Amygdala (tissue), 56 donors: ENCODE measurements at places on chromosomes 7 and 10.

DNA sequence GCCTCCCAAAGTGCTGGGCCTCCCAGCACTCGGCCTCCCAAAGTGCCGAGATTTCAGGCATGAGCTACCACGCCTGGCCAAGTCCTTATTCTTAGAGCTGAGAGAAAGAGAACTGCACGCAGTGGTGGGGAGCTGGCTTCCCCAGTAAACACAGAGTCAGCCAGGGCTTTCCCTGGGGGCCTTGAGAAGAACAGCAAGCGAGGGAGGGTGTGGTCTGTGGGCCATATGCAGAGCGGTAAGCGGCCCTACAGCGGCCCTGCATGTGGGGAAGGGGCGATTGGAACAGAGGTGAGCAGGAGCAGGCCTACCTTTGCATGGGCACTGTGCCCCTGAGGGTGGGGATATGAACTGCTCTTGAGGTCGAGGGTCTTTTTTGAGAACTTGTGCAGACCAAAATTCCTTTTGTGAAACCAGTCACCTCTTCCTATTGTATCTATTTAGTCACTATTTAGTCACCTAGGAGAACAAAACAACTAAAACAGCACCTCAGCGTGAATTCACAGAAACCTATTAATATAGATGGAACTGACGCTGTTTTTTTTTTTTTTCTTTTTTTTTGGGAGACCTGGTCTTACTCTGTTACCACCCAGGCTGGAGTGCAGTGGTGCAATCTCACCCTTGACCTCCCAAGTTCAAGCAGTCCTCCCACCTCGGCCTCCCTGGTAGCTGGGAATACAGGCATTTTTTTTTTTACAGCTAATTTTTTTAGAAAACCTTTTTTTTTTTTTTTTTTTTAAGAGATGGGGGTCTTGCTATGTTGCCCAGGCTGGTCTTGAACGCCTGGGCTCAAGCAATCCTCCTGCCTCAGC lies 36.9 kb upstream of the SH2D4B start:
- DNase-seq: no peak

- no peak for DNase-seq
Measured at GRCh38 chr10:47330366-47330765, 8.1 kb downstream of the GDF2 start.

- DNase-seq: no peak
Measured at GRCh38 chr7:47031786-47032535, 550.0 kb downstream of the TNS3 start.

- DNase-seq: no peak
Measured at GRCh38 chr7:132090444-132090843, 485.8 kb downstream of the PLXNA4 start.

DNA sequence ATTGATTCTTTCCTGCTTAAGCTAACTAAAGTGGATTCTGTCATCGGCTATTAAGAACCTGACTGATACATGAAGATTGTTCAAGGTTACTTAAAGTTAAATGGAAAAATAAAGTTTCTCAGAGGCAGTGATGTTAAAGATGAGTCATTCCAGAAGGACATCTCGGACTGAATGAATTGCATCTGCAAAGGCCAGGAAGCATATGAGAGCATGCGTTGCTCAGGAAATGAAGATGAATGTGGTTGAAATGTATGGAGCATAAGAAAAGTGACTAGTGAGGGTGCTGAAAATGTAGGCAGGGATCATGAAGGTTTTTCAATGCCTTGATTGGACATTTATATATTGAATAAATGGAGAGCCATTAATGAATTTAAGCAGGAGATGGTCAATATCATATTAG lies 133.9 kb upstream of the GHITM start:
- DNase-seq: no peak

DNA sequence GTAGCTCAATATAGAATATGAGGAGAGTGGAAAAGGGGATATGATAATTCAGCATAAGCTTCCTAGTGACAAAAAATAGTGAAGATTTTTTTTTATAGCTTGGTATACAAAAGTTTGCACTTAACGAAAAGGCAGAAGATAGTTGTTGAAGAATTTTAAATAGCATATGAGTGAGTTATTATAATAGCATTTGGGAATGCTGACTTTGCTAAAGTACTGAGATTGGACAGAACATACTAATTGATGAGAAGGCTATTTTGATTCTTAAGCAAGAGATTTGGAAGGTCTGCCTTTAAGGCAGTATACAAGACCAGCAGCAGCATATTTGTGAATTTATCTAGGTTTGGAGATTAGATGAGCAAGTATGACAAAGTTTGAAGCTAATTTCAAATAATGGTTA lies 600.9 kb upstream of the POT1 start:
- DNase-seq: no peak

DNA sequence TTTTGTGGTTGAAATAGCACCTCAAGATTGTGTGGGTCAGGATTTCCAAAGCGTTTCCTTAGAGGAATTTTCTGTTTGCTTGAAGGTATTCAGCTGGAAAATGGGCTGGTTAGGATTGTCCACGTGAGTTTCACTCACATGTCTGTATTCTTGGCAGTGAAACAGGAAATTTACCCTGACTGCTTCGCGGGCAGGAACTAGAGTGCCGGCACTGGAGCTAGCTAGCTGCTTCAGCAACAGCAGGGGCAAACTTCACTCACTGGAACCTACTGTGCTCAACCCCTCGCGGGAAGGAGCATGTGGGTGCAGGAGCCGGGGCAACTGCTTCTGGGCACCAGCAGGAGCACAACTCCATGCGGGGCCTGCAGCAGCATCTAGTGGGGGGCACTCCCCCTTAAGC lies 38.0 kb upstream of the RTKN2 start:
- no peak for DNase-seq

- no peak for DNase-seq
Measured at GRCh38 chr7:2950578-2950977, 93.1 kb downstream of the CARD11 start.

DNA sequence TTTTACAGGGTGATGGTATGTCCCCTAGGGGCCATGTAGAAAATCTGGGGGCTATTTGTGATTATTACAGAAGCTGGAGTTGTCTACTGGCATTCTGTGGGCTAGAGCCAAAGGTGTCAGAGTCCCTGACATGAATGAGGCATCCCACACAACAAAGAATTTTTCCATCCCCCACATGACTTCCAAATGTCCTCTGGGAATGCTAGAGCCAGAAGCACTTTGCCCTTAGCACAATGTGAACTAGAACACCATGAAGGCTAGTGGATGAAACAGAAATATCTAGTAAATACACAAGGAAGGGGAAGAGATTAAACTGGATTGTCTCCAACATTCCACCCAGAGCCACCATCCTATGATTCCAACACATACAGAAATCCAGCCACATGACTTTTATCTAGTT lies 46.9 kb downstream of the FAM13C start:
- no peak for DNase-seq

- DNase-seq: no peak
Measured at GRCh38 chr10:61978965-61979364, 77.5 kb downstream of the ARID5B start.

DNA sequence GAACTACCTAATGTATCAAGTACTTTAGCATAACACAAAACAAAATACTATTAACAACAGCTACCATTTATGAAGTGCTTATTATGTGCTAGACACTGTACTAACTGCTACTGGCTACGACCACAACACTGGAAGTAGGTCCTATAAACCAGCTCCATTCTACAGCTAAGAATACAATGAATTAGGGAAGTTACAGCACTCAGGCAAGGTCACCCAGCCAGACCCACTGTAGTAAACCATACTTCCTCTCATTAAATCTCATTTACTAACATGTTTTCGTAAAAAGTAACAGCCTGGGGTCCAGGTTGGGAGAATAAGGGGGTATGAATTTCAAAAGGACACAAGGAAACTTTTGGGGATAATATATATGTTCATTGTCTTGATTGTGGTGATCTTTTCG lies 25.4 kb downstream of the NAPEPLD start:
- no peak for DNase-seq

- DNase-seq: no peak
Measured at GRCh38 chr7:83546586-83546985, 102.4 kb downstream of the SEMA3E start.

GRCh38 chr7:22855049-22855392 lies 32.4 kb upstream of the TOMM7 start:
- no peak for DNase-seq

DNA sequence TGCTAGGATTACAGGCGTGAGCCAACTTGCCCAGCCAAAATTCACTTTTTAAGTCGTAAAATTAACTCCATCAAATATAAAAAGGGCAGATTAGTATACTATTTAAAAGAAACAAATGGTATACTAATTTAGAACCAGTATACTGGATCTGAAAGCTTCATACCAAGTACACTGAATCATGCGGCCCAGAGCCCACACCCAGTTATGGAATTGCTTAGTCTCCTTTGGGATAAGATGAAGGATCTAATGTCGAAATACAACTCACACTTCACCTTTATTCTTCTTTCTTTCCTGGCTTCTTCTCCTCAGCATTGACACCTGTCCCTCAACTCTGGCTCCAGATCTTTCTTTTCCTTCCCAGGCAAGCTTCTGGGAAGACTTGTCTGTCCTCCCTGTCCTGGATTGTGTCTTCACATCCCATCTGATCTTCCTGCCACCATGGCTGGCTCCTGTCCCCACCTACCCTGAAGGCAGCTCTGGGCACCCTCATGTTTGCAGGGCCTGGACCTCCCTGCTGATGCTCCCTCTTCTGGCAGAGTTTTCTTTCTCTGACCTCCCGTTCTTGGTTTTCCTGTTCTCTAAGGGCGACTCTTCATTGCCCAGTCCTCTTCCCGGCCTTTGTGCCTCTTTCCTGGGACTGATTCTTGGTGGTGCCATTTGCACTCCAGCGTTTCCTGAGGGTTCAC lies 57.8 kb upstream of the CTBP2 start:
- DNase-seq: no peak

GRCh38 chr7:67392596-67393438 lies 396.2 kb downstream of the TYW1 start:
- DNase-seq: no peak

GRCh38 chr7:123624527-123625183 lies 23.0 kb downstream of the ASB15 start:
- DNase-seq: no peak
